ENCODE measurements at places on chromosomes 11 and 22.

DNA sequence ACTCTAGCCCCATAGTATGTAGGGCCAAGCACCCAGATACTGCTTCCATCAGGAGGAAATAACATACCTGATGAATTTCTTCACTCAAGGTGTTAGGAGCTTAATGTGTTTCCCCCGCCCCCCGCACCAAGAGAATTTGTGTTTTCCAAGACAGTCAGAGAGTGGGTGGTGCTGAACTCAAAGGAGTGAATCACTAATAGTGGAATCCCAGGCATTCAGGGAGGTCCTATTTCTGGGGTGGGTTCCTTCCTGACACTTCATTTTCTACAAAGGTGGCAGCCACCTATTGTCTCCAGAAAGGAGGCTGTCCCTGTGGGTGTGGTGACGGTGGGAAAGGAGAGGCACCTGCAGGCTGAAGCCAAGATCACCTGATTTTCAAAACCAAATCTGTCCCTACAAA lies 50.8 kb upstream of the ELF5 start:
- DNase-seq: no peak

GRCh38 chr11:133106417-133106816 lies 425.9 kb downstream of the OPCML start:
- DNase-seq: no peak

GRCh38 chr11:130762638-130763037 lies 153.6 kb downstream of the SNX19 start:
- no peak for DNase-seq

DNA sequence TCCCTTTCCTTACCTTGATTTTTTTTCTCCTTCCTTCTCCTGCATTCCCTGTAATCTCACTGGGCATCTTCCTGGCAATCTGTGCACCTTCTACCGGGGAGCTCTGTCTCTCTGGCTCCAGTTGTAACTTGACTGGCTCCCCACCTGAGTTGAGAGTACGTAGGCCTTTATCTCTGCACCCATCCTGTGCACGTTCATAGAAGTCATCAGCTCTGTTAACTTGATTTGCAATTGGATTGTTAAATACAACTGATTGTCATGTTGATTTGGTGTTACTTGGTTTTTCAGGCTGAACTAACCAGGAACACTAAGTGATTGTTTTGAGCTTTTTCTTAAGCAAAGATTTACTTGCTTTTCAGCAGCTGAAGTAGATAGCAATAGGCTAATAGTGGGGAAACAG lies 11.8 kb downstream of the SWAP70 start:
- no peak for DNase-seq

DNA sequence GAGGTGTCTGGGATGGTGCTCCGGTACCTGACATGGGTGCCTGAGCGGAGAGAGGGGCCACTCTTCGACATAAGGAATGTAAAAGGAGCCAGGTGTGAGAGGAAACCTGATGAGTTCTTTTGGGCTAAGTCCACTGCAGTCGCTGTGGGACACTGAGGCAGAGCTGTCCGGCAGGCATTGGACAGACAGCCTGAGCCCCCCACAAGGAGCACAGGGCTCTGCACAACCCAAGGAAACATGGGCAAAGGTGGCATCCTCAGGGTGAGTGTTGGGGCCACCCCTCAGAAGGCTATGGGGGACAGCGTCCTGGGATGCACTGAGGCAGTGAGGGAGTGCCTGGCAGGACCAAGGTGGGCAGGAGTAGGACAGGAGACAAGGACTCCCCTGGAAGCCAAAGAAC lies 57.7 kb upstream of the EMID1 start:
- no peak for DNase-seq

- DNase-seq: no peak
These were observed 126.6 kb downstream of the KCNC1 start for GRCh38 chr11:17861036-17861755.

Measured in retinal pigment epithelial cell (primary cell).